Activated CD4-positive, alpha-beta T cell treated with anti-CD3 and anti-CD28 coated beads, Interleukin-2, Interleukin-4, amounts not matched to agents 100 ng/mL and 50 ng/mL, durations not matched to agents 16 hours and 8 hours (primary cell): ENCODE measurements at places on chromosomes 13 and 19.

GRCh38 chr19:30362156-30362754 lies 9.9 kb upstream of the ZNF536 start:
- no peak for DNase-seq

GRCh38 chr13:41883147-41883546 lies 77.8 kb downstream of the VWA8 start:
- no peak for DNase-seq

DNA sequence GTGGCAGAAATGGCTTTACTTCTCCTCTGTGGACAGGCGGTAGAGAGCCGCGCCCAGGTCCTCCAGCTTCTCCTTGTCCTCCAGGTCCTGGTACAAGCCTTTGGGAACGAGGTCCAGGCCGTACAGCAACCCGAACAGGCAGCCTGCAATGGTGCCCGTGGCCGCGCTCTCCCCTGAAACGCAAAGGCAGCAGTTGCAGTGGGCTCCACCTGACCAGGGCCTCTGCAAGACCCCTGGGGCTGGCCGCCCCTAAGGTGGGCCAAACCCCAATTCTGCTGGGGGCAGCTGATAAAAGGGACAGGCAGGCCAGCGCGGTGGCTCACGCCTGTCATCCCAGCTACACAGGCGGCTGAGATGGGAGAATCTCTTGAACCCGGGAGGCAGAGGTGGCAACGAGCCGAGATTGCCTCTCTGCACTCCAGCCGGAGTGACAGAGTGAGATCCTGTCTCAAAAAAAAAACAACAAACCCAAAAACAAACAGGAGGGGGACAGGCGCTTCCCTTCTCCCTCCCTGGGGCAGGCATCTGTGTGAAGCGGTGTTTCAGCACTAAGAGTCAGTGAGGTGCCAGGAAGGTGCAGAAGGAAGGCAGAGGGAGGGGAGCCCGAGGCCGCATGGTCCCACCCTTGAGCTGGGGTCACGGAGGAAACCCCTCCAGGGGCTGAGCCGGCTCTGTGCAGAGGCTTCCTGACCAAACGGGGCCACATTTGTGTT lies 30.3 kb downstream of the ADPRHL1 start:
- no peak for DNase-seq

- DNase-seq, result no peak
These were observed 738.3 kb upstream of the GPC6 start for GRCh38 chr13:92488249-92488852.

GRCh38 chr19:10565028-10565566 lies 713 bp downstream of the KRI1 start:
- DNase-seq, result peak; percentile 47

DNA sequence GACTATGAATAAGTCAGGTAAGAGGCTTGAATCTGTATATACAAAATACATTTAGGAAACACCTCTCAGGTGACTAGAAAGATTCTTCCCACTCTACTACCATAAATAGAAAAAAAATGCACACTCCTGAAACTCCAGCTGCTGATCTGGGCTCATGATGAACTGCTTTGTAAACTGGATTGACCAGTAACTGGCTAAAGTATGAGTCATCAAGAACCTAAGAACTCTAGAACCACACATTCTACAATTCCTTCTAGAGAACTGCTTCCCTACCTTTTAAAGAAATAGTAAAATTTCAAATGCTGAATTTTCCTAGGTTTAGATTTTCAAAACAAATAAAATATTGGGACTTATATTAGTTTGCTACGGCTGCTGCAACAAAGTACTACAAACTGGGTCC lies 55.2 kb downstream of the ELF1 start:
- DNase-seq, result no peak

DNA sequence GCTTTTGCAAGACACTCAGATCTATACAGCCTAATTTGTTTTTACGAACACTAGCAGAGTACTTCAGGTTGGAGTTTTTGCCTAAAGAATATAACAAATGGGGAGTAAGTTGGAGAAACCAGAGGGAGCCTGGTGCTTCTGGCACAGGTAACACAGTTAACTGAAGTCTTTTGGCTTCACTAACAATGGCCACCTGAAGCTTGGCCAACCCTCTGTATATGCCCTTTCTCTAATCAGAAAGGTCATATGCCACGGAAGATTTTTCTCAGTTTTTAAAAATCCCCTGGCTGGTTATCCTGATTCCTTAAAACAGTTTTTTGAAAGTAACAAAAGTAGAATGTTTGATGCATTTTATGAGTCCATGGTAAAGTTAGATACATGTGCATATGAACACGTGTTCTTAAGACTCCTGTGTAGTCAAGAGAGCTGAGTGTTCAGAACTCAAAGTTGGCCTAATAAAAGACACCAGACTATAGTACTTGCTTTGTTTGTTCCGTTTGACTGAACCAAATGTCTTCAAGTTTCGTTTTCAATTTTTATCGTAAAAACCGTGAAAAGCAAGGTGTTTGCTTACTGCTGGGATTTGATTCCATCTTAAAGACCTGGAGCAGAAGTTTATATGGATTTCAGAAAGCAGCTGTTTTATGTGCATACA lies 137.5 kb downstream of the KCNRG start:
- no peak for DNase-seq

DNA sequence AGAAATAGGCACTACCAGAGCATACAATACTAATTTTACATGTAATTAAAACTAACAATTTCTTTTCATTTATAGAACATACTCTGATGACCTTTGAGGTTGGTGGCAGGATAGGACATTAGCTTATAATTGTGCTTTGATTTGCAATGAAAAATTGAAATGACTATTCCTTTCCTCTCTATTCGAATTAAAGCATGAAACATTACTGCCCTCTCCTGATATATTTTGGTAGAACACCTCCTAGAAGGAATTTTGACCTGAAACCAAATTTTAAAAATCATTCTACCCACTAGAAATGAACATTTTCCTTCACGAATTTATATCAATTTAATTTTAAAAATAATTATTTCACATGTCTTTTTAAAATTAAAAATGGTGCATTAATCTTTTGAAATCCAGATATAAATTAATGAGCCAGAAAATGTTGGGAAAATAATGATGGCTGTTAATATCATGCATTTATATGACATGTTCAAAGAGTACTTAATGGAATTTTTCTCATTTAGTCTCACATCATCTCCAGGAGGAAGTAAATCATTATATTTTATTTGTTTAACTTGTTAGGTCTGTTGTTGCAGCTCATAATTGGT lies 556.3 kb upstream of the ARGLU1 start:
- no peak for DNase-seq

DNA sequence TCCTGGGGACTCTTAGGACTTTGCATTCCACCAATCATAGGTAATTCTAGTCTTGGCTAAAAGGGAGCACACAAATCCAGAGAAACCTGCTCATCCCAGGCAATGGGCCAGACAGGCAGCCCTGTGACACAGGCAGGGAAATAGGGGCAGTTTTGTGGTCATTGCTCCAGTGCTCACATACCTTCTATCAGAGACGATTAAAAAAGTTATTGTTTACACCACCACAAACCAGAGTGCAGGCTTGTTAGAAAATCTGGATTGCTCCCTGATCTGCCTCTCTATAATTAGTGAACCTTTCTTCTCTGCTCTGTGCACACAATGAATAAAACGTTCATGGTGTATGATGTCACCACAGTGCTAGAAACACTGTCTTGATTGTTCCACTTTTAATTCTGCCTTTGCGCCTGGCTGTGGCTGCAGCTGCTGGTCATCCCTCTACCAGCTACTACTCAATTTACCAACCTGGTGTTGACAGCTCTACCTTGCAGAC lies 121.6 kb upstream of the SPATA13 start:
- DNase-seq, result no peak

GRCh38 chr19:53865918-53866864 lies 1.5 kb upstream of the MYADM start:
- DNase-seq, result peak; percentile 67

DNA sequence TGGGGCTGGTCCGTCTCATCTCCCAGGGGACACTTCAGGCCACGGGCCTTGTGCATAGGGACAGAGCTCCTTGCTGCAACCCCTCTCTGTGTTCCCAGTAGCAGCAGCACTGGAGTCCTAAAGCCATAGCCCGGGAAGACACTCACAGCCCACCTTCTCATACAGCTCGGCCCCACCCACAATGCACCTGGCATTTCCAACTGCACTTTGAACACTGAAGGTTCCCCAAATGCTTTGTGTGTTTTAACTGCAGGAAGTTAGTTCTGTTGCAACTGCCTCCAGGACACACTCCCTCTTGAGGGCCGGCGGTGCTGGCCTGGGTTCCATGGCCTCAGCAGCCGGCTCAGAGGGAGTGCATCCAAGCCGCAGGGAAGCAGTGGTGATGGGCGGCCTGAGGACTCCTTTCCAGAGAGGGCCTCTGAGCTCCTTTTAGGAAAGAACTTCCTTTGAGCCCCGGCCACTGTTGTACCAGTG lies 22.7 kb upstream of the TMEM255B start:
- DNase-seq, result no peak

- peak; percentile 46 for DNase-seq
These were observed 49.5 kb downstream of the RFX2 start for GRCh38 chr19:6060600-6061375.

DNA sequence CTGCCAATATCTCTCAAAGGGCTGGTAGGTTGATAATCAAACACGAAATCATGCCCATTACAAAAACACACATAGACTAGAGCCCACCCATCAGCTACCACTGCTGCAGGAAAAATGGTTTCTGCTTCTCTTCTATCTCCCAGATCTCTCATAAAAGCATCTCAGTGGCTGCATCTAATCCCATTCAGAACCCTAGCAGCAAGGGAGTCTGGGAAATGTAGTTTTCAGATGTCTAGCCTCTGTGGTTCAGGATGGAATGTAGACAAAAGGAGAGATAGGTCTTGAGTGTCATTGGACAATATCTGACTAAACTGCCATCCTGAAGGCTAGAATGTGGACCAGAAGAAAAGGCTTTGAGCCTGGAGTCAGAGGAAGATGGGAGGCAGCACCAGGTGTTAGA lies 32.1 kb downstream of the RDH8 start:
- DNase-seq, result no peak

- DNase-seq, result no peak
These were observed 38.6 kb upstream of the CCNE1 start for GRCh38 chr19:29773141-29773540.
